ENCODE measurements at places on chromosomes 4 and X.

GRCh38 chr4:120440730-120441129 is 374.1 kb upstream of the MAD2L1 start:
- DNase-seq: no peak

DNA sequence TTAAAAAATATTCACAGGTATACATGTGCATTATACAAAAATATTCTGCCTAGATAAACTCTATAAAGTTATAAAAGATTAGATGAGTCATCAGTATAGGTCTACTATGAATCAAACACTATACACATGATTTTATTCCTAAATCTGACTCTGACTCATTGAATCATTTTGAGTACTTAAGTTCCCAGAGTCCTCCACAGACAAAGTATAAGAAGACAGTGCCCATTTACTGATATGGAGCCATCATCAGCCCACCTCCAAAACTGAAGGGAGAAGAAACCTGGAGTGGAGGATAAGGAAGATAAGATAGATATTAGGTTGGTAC is 28.7 kb upstream of the ANTXR2 start:
- DNase-seq: no peak

- DNase-seq: no peak
Measured at GRCh38 chrX:147847999-147848398, 63.7 kb upstream of the FMR1 start.

DNA sequence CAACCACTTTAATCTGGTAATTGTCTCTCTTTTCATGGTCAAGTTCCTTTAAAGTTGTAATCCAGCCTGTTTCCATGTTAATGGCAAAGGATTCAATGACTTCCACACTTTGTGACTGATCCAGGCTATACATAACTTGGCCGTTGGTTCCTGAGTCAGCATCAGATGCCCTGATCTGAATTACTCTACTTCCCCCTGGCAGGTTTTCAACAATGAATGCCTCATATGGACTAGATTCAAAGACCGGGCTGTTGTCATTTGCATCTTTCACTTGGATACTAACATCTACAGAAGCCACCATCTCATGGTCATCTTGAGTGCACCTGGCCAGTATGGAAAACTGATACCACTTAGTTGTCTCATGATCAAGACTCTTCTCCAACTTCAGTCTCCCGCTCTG is 62.6 kb upstream of the MTNR1A start:
- no peak for DNase-seq

- DNase-seq: peak; percentile 79
Measured at GRCh38 chr4:52192721-52193135, 141.6 kb downstream of the SPATA18 start.

DNA sequence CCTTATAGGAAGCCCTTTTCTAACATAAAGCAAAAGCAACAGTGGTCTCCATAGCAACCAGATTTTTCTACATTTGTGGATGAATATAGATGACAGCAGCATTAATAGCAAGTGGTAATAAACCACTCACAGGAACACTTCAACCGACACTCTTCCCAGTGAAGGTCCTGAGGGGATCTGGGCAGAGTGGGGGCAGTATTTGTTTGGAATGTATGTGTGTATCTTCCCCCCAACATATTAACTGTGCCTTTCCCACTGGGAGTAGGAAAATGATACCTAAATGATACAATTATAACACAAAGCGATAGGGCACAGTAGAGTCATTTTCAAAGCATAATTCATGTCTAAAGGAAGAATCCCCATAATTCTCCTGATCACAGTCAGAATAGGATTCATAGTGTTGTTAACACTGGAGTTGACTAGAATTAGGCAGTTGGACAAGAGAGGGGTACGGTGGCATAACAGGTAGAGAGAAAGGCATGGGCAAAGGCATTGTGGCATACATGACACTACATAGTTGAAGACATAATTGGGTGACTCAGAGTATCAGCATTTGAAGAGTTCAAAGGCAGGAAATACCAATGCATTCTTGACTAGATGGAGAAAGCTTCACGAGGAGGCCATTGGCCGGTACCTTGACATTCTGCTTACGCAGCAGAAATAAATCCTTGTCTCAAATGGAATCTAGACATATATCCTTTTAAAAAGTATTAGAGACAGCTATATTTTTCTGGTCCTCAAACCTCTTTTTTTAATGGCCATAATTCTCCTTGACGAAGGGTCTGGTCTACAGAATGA is 15.2 kb downstream of the CAPN6 start:
- DNase-seq: no peak

GRCh38 chrX:46954716-46955115 is 42.5 kb downstream of the JADE3 start:
- no peak for DNase-seq

DNA sequence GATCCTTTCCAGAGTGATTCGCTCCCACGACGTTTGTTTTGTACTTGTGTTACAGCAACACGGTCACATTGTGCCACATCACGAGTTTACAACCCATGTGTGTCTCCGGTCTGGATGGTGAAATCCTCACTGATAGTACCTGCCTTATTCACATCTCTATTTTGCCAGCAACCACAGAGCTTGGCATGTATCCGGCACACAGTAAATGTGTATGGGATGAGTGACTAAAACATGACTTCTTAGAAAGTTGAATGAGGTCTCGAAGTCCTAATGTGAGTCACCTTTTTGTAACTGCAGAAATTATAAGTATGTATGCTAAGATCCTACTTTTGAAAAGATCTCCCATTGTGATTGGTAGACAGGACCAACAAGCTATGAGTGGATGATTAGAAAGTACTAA is 7.5 kb downstream of the STOX2 start:
- DNase-seq: peak; percentile 65

GRCh38 chr4:164095313-164096110 is 601.0 kb downstream of the TMA16 start:
- no peak for DNase-seq

- DNase-seq: no peak
Measured at GRCh38 chrX:46366381-46367207, 178.6 kb downstream of the ZNF674 start.

- DNase-seq: no peak
Measured at GRCh38 chr4:153634738-153635353, 49.2 kb upstream of the TLR2 start.

GRCh38 chrX:107677909-107678308 is 49.6 kb downstream of the PRPS1 start:
- DNase-seq: no peak

- no peak for DNase-seq
Measured at GRCh38 chr4:119738901-119739300, 110.3 kb upstream of the PDE5A start.

DNA sequence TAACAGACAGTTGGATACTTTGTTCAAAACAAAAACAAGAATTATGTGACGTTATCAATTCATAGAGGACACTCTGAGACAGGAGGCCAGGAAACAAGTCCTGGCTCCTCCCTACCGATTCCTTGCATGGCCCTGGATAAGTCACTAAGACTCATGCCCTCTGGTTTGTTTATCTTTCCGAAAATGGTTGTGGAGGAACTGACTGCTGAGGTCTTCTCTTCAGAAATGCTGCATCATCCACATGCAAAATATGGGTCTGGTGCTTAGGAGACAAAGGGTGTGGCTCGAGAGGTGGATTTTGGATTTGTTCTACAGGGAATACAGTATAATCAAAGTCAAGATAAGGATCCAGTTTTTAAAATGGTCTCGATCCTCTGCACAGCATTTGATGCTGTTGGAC is 130.9 kb downstream of the RELL1 start:
- DNase-seq: no peak

GRCh38 chr4:2907706-2908293 is 55.4 kb downstream of the NOP14 start:
- no peak for DNase-seq

GRCh38 chr4:113007151-113007550 is 42.3 kb upstream of the ANK2 start:
- no peak for DNase-seq

GRCh38 chr4:17024425-17024824 is 126.0 kb upstream of the LDB2 start:
- DNase-seq: no peak

DNA sequence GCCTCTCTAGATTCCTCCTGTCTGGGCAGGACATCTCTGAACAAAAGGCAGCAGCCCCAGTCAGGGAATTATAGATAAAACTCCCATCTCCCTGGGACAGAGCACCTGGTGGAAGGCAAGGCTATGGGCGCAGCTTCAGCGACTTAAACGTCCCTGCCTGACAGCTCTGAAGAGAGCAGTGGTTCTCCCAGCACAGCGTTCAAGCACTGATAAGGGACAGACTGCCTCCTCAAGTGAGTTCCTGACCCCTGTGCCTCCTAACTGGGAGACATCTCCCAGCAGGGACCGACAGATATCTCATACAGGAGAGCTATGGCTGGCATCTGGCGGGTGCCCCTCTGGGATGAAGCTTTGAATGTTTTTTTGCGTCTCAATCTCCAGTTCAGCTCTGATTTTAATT is 262.2 kb downstream of the PARM1 start:
- no peak for DNase-seq

GRCh38 chr4:32025851-32026459 is 1305.8 kb downstream of the PCDH7 start:
- peak; percentile 42 for DNase-seq

- no peak for DNase-seq
Measured at GRCh38 chr4:184461711-184462441, 12.5 kb downstream of the IRF2 start.

- peak; percentile 82 for DNase-seq
Measured at GRCh38 chr4:75542824-75543223, 13.0 kb upstream of the ODAPH start.

- DNase-seq: no peak
Measured at GRCh38 chr4:97121493-97121892, 1021.8 kb downstream of the STPG2 start.

GRCh38 chr4:15233264-15233597 is 194.6 kb upstream of the C1QTNF7 start:
- DNase-seq: no peak

GRCh38 chr4:99586797-99587196 is 12.2 kb downstream of the MTTP start:
- no peak for DNase-seq

DNA sequence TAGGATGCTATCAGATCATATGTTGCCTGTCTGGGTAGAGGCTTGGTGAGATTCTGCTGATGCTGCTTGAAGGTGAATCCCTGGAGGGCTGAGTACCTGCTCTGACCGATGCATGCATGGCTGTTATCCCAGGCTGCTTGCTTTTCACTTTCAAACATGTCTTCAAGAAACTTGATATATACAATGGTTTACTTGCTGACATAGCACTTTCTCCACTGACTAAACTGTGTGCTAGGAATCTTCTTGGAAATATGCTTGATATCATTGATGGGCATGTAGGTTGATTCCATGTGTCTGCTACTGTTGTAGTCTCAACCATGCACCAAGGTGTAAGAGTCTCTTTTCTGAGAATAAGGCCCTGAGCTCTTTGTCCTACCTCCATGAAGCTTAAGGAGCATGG is 79.6 kb upstream of the WDR1 start:
- DNase-seq: no peak

- DNase-seq: no peak
Measured at GRCh38 chrX:38939067-38939466, 137.8 kb downstream of the MID1IP1 start.
